ENCODE measurements at places on chromosomes 1 and 21. TPM values are rescaled to one million over a fixed set of nuclear protein-coding genes. Genes with fewer than 3 reads are reported as not detected.

WDR64 gene
- polyA plus RNA-seq, result not detected

AGMAT gene
- 2.6 TPM for polyA plus RNA-seq

C1QC gene
- polyA plus RNA-seq, result 10.4 TPM

RNU1-2 gene
- not detected for polyA plus RNA-seq

TTF2 gene
- polyA plus RNA-seq, result 7.2 TPM

ACTL8 gene
- not detected for polyA plus RNA-seq

MXRA8 gene
- 9.8 TPM for polyA plus RNA-seq

Data from psoas muscle (tissue), 8 donors.